ENCODE measurements at places on chromosomes 1 and 21. TPM values are rescaled to one million over a fixed set of nuclear protein-coding genes. Genes with fewer than 3 reads are reported as not detected.

DNA sequence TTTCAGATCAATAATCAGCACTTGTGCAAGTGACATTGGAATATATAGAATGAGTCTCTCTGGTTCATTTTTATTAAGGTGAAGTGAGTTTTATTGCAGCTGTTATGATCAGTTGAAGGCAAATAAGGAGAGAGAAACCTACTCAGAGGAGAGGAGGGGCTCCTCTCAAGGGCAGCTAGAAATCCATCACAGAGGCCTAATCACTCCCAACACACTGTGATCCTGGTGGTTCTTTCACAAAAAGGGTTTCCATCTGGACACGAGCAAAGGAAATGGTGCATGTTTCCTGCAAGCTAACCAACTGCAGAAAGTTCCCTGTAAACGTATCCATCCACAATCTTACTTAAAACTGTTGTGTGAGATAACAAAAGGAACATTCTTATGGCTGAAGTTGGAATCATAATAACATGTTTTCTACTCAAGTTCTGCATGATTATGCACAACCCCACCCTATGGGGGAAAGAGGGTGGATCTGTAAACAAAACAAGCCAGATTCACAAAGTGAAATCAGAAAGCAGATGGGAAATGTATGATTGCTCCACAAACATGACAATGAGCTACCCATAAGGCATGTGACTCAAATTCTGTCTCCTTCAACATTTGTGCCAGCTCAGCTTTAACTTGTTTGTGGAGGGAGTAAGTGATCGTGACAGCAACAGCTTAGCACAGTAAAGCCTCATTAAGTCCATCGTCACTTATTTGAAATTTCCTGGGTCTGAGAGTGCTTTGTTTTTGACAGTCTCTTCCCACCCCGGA, 141.2 kb upstream of the ST6GALNAC5 start:
- peak; percentile 1 for DNase-seq

EPHB2 gene
- polyA plus RNA-seq, result 15.9 TPM

ARHGEF19 gene
- polyA plus RNA-seq, result 22.0 TPM

DNA sequence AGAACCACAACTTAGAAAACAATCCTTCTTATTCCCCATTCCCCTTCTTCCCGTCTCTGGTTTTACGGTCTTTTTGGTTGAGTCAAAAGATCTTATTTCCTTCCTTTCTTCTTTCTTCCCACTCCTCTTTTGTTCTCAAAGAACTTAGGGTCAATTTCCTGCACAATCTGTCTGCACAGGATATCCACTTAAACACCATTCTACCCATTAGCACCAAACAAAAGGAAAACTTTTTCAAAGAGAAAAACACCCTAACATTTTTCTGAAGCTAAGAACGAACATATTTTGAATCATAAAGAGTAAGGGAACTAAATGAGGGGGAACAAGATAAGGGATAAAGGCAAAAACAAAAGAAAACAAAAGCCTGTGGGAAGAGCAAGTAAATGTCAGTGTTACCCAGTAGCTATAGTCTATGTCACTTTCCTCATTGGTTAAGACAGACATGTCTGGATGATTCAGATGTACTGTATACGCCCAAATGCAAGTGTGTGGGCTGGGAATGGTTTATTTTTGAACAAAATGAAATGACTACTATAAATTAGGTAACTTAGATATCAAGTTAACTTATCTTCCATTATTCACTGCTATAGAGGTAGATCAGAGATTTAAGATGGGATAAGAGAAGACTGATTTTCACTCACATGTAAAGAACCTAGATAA, 59.9 kb downstream of the TOR3A start:
- no peak for DNase-seq

GRCh38 chr1:224782281-224783000, 147.0 kb upstream of the DNAH14 start:
- no peak for DNase-seq

- DNase-seq, result no peak
These were observed 29.4 kb upstream of the BMP8A start for GRCh38 chr1:39462074-39462473.

DNA sequence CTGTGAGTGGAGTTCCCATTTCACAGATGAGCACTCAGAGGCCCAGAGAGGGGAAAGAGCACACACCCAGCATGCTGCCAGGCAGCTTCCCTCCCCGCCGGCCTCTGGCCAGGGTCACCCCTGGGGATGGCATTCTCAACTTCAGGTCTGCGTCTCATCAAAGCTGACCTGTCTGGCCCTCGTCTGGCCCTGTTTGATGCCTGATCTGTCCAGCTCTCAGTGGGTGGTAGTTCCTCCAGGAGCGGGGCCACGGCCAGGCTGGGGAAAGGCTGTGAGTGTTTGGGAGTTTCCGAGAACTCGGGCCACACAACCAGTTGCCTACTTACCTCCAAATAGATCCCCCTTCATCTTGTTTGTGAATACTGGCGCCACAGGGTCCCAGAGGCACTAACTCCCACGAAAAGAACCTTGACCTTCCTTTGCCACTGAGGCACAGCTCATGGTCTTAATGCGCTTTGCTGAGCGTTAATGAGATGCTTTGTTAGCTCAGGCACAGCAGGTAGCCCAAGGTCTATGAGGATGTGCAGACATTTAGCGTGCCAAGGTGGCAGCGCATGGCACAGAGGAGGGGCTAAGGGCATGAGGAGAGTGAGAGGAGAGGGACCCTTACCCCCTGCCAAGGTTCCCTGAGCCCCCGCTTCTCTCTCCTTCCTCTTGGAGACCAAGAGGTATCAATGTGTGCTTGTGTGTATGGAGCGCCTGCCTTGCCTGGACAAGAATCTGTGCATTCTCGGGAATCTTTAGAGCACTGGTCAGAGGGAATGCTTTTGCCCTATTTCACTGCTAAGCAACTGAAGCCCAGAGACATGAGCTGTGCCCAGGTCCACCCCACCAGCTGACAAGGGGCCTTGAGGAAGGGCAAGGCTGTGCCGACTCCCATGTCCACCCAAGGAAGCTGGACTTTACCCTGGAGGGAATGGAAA, 61.2 kb downstream of the DISP3 start:
- no peak for DNase-seq

GRCh38 chr1:16189003-16189402, 23.4 kb downstream of the ARHGEF19 start:
- no peak for DNase-seq

DNA sequence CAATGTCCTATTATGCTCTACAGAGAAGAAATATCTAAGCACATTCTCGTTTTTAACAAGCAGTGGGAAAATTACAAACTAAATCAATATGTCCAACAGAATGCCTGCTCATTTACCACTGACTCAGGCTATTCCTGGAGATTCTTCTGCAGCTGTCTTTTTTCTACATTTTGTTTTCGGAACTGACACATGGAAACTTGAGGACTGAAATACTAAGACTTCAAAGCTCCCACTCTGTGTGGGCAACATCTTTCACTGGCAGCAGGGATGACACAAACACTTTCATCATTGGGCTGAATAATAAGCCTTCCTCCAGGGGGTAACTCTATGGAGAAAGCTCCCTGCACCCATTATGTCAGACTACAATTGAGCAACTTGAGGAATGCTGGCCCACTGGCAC, 175.5 kb upstream of the NCAM2 start:
- peak; percentile 14 for DNase-seq

- DNase-seq, result no peak
These were observed 13.7 kb downstream of the MRAP start for GRCh38 chr21:32312326-32312725.

GRCh38 chr1:51534447-51534846, 15.4 kb upstream of the EPS15 start:
- no peak for DNase-seq

GJA9 gene
- polyA plus RNA-seq, result 0.10 TPM

DNA sequence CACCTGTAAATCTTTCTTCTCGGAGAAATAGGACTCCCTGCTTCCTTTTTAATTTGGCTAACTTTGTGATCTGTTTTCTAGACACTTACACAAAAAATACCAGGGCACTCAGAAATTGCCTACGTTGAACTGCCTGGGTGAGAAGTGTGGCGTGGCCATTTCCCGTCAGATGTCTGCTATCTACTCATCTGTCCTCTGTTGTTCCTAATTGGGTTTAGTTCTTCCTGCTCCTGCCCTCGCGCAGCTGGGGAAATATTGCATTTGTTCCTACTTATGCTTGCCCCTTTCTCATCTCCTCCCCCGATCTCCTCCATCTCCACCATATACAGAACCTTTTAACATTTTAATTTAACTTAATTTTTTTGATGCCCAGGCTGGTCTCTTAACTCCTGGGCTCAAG, 55.1 kb downstream of the CD58 start:
- DNase-seq, result no peak

- no peak for DNase-seq
These were observed 34.2 kb downstream of the SYNJ1 start for GRCh38 chr21:32693581-32693980.

DNA sequence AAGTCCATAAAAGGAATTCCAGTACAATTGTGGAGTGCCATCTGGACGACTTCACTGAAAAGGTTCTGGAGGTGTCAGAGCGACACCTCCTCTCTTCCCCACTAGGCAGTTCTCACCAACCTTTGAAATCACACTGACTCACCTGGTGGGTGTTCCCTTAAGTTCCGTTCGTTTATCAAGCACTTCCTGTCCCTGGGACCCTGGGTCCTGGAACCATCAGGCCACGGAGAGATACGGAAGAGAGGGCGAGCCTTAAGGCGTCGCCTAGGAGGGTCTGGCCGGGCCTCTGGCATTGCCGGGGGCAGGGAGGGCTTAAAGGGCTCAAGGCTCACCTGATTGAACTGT, 317 bp downstream of the SPAG17 start:
- DNase-seq, result no peak

DNA sequence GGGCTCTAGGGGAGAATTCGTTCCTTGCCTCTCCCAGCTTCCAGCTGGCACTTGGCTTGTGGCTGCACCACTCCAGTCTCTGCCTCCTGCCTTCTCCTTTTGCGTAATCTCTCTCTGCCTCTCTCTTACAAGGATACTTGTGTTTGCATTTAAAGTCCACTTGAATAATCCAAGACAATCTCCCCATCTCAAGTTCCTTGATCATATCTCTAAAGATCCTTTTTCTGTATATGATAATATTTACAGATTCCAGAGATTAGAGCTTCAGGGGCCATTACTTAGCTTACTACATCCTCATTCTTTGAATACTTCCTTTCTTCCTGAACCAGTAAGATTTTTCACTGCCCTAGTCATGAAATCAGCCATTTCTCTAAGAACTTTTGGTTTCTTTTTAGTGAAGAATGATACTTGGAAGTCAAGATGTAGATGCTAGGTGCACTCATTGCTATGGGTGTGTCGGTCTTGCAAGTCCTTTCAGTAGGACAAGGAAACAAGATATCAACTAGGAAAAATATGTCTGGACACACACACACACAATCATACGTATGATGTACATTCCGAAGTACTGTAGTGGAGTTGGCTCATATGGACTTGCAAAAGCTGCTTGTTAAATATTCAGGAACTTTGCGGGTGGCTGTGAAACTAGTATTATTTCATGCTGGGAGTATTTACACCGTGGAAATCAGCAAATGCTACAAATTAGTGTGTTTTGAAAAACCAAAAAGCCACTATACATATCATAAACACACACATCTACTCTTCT, 20.8 kb upstream of the RLF start:
- no peak for DNase-seq

- no peak for DNase-seq
These were observed 58.0 kb upstream of the CTPS1 start for GRCh38 chr1:40921522-40921921.

JAM2 gene
- 14.6 TPM for polyA plus RNA-seq

GRCh38 chr1:154400381-154400801, 4.8 kb upstream of the IL6R start:
- no peak for DNase-seq

Data from right renal pelvis (tissue), 4 donors.